Activated CD8-positive, alpha-beta memory T cell treated with anti-CD3 and anti-CD28 coated beads for 1 hour (primary cell): ENCODE measurements at places on chromosomes 7 and 10.

DNA sequence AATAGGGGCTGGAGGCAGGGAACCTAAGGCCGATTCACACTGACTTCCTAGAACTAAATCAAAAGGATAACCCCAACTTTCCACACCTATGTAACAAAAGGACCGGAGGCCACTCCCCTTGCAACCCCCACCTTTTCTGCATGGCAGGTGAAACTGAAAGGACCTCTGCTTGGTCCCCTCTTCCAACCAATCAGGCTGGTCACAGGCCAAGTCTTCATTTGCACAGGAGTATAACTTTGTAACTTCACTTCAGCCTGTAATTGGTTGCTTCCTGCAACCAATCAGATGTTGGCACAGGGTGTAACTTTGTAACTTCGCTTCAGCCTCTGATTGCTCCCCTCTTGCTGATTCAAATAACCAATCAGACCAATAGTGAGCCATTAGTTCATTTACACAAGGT lies 190.0 kb downstream of the FAM107B start:
- no peak for DNase-seq

DNA sequence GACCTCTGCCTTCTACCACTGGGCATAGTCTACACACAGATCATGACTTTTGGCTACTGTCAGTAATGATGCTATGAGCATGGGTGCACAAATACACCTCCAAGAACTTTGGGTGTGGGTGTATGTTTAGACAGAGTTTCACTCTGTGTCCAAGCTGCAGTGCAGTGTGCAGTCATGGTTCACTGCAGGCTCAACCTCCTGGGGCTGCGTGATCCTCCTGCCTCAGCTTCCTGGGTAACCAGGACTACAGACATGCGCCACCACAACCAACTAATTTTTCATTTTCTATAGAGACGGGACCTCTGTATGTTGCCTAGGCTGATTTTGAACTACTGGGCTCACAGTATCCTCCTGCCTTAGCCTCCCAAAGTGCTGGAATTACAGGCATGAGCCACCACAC lies 194.4 kb downstream of the NSUN6 start:
- DNase-seq: no peak

DNA sequence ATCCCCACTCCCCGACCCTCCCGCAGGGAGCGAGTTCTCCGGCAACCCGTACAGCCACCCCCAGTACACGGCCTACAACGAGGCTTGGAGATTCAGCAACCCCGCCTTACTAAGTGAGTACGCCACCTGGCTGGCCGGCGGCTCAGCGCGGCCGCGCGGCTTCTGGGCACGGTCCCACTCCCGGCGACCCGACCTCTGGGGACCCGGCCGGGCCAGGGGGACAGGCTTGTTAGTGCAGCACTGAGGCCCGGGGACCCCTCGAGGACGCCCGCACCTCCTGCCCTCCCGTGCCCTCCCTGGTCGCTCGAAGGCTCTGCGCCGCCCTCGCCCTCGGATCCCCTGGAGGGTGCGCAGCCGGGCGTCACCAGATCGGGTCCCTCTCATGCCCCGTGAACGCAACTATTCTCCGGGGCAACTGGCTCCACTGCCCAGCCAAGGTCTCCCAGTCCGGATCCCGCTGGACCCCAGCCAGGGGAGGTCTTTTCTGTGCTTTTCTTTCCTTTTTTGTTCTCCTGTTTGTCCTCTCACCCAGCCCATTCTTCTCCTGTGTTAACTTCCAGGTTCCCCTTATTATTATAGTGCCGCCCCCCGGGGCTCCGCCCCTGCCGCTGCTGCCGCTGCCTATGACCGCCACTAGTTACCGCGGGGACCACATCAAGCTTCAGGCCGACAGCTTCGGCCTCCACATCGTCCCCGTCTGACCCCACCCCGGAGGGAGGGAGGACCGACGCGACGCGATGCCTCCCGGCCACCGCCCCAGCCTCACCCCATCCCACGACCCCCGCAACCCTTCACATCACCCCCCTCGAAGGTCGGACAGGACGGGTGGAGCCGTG lies 81.8 kb downstream of the PAX2 start:
- no peak for DNase-seq

DNA sequence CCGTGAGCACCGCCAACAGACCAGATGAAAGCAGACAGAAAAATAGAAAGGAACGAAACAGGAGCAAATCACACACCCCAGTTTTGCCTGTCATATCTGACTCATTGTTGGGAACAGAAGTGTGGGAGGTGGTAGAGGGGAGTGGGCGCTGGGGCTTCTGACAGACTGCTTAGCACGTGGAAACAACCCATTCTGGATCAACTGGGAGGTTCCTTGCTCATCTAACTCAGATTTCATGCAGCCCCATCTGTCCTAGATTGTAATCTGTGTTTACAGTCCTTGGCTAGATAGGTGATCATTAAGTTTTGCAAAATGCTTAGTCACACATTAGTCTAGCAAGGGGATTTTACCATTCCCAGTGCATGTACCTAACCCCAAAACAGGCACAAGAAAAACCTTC lies 154.1 kb downstream of the NRP1 start:
- no peak for DNase-seq

- DNase-seq: no peak
Observed at GRCh38 chr10:49398986-49399385, 3.1 kb upstream of the DRGX start.

- no peak for DNase-seq
Observed at GRCh38 chr10:83538047-83538446, 601.3 kb upstream of the GHITM start.

GRCh38 chr7:24764972-24765744 lies 7.9 kb upstream of the GSDME start:
- no peak for DNase-seq

GRCh38 chr7:8134089-8134733 lies 127.8 kb downstream of the ICA1 start:
- DNase-seq: no peak

DNA sequence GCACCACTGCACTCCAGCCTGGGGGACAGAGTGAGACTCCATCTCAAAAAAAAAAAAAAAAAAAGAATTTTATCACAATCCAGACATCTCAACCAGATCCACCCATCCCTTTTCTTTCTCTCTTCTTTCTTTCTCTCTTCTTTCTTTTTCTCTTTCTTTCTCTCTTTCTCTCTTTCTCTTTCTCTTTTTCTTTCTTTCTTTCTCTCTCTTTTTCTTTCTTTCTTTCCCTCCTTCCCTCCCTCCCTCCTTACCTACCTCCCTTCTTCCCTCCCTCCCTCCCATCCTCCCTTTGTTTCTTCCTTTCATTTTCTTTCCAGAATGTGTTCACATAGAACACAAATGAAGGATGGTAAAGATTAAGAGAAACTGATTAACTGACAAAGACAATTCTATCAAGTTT lies 18.1 kb upstream of the HOXA13 start:
- DNase-seq: no peak

DNA sequence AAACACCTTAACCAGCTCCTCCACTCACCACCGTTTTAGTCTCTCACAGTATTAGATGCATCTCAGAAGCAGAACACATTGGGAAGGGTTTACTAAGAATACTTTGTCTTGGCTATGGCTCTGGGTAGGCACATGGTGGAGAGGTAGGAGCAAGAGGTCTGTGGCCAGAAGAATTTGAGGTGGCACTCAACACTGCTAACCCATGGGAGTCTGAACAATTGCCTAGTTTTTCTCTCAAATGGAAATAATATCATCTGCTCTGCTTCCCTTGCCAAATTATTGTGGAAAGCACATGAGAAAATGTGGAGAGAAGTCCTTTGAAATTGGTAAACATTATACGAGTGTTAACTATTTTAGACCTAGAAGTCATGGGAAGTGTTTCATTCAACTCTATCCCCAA lies 214.3 kb downstream of the SKAP2 start:
- DNase-seq: no peak
